ENCODE measurements at places on chromosomes 11 and 22.

GRCh38 chr11:69122630-69123431 lies 32.9 kb upstream of the SMIM38 start:
- no peak for DNase-seq

- DNase-seq = no peak
Measured at GRCh38 chr11:30344085-30344484, 21.2 kb downstream of the ARL14EP start.

DNA sequence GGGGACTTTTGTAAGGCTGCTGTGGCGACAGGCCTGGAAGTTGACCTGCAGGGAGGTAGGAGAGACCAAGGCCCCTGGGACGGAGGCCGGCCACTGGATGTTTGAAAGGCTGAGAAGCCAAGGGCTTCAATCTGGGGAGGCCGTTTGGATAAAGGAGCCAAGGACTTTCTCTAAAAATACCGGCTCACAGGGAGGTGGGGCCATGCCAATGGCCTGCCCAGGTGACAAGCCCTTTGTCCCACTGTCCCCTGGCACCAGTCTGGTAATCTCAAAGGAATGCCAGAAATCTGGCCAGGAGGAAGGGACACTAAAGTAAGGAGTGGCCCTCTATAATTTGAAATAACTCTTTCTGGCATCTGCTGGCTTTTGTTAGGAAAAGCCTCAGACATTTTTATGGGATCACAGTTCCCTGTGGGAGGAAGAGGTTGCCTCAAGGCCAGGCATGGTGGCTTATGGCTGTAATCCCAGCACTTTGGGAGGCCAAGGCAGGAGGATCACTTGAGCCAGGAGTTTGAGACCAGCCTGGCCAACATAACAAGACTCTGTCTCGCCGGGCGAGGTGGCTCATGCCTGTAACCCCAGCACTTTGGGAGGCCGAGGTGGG lies 1.9 kb upstream of the CHKA start:
- DNase-seq = no peak

DNA sequence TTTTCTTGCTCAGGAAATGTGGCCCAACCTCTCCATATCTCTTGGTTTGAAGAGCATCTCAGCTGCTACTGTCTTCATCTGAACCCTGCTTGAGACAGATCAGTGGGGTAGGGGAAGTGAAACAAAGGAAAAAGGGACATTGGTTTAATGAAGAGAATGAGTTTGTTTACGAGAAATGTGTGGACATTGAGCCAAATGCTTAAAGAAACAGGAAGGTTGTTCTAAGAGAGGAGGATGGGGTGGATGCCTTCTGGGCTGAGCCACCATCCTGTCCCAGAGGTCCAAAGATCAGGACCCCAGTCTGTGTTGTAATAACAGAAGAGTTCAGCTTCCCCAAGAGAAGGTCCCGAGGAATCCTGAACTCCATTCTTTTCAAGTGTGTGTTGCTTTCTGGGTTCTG lies 369.7 kb downstream of the INSC start:
- no peak for DNase-seq
